Neural progenitor cell (in vitro differentiated cells): ENCODE measurements at places on chromosomes 11 and 22. TPM values are rescaled to one million over a fixed set of nuclear protein-coding genes. Genes with fewer than 3 reads are reported as not detected.

The RAB36 gene
- 2.1 and 2.9 TPM in 2 replicates for total RNA-seq

The KRTAP5-1 gene
- total RNA-seq: not detected in 2 replicates

DNA sequence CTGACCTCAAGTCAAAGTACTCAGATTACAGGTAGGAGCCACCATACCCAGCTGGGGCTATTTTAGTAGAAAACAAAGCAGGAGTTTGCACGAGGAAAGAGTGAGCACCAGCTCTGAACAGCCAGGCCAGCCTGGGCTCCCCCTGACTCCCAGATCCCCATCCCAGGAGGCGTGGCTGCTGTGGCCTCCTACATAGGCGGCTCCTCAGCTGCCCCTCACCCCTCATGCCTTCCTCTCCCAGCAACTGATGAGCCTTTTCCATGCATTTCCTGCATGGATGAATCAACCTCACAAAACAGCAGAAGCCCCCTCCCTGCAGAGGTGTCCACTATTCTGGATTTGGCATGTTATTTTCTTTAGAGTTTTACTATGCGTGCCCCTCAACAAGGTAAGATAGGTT, 10.5 kb upstream of the FLRT1 start:
- DNase-seq: peak; percentile 62

DNA sequence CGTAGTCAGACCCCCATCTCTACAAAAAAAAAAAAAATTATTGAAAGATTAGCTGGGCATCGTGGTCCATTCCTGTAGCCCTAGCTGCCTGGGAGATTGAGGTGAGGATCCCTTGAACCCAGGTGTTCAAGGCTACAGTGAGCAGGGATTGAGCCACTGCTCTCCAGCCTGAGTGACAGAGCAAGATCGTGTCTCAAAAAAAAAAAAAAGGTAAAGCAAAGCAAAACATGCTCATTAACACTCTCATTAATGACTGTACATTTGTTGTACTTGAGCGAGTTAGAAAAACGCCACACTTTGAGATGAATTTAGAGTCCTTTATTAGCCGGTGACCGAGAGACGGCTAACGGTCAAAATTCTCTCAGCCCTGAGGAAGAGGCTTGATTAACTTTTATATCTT, 6.2 kb upstream of the SERHL2 start:
- no peak for DNase-seq

GRCh38 chr11:67463680-67464410, 5.2 kb downstream of the TMEM134 start:
- DNase-seq: no peak
